Stimulated activated CD8-positive, alpha-beta memory T cell treated with anti-CD3 and anti-CD28 coated beads, Interleukin-2, amount 100 ng/mL, for 1 hour (primary cell): ENCODE measurements at places on chromosomes 6 and 20.
A peak's percentile ranks its signal among the peaks of the same experiment; 100 is the strongest.

DNA sequence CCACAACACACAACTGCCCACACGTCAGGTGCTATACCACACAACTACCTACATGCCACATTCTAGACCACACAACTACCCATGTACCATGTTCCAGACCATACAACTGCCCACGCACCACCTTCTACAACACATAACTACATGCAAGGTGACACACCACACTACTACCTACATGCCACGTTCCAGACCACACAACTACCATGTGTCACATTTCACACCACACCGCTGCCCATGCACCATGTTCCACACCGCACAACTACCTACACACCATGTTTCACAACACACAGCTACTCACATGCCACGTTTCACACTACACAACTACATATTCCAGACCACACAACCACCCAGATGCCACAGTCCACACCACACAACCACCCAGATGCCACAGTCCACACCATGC lies 19.8 kb downstream of the THBS2 start:
- no peak for DNase-seq

GRCh38 chr6:105898286-105898685 lies 187.8 kb upstream of the PRDM1 start:
- no peak for DNase-seq

DNA sequence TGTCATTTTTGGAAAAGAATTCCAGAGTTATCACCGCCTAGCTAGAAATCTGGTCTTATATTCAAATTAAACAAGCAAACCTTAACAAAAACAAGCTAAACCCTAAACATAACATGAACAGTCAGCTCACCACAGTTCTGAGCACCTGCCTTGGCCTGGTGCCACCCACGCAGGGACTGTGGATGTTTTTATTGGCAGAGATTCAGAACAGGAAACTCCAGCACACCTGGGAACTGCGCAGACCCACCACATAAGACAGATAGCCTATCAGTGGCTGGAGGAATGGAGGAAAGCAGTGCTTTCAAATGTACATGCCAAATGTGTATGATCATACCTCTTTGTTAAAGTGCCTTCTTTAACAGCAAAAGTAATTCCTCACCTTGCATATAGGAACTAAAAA lies 8.9 kb downstream of the SLC16A10 start:
- DNase-seq = no peak

DNA sequence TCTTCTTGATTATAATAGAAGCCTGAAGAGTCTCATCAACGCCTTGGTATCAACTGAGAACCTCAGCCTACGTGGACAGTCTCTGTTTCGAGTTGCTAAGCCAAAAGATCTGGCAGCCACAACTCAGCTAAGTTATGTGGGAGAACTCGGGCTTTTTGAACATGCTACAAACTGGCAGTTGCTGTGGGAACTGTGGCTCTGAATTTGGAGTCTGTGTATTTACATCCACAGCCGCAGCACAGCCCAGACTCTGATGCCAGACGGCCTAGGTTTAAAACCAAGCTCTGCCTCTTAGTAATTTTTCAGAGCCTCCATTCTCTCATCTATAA lies 35.8 kb downstream of the RIPOR2 start:
- DNase-seq = no peak

GRCh38 chr20:56442389-56443365 lies 25.8 kb upstream of the RTF2 start:
- DNase-seq = no peak

GRCh38 chr6:159892053-159892452 lies 1.3 kb downstream of the MAS1 start:
- no peak for DNase-seq

GRCh38 chr6:431986-432385 lies 40.4 kb downstream of the IRF4 start:
- no peak for DNase-seq

GRCh38 chr6:20173833-20174792 lies 38.2 kb downstream of the MBOAT1 start:
- DNase-seq = no peak

GRCh38 chr6:170522565-170523183 lies 30.4 kb downstream of the PSMB1 start:
- DNase-seq = no peak

- DNase-seq = no peak
These were observed 32.1 kb downstream of the TGM2 start for GRCh38 chr20:38132910-38133501.

GRCh38 chr6:111550195-111550594 lies 55.5 kb downstream of the TRAF3IP2 start:
- no peak for DNase-seq

DNA sequence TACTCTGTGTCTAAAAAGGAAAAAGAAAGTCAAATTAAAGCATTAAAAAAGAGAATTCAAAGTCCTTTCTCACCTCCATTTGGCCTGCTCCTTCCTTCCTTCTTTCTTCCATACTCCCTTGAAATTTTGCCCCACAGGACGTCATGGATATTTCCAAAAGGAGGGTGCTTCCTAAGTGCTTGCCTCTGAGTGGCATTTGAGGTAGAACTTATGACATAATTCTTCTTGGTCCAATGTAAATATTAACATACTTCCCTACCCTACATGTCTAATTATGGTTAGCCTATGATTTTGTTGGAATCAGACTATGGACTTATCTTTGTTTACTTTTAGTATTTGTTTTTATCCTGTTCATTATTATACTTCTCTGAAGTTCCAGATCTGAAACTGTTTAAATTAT lies 132.3 kb downstream of the PFDN4 start:
- no peak for DNase-seq

DNA sequence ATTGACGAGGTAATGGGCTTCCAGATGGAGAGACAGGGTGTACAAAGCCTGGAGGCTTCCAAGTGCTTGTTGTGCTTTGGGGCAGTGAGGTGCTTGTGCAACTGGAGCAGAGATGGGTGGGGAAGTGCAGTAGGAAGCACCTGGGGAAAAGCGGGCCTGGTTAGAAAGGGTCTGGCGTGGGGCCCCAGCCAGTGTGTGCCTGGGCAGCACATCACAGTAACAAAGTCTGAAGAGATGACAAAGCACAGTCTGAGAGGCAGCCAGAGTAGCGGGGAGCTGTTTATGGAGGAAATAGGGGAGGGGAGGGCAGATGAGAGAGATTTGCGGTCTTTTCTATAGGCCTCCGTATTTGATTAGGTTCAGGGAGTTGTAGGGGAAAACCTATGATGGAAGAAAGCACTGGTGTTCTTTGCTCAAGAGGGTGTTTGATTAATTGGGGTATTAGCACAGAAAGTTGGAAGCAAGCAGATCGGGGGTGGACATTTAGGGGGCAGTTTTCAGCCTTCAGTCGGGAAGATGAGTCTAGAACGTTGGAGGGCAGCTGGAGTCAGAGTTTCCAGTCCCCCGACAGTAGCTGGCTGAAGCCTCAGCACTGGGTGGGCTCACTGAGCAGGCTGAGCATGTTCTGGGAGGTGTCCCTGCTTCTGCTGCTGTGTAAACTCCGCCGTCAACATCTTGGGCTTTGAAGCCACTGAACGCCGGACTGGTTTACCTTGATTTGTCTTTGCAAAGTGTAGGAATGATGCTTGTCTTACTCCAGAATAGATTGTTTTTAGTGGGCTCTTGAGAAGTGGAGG lies 15.5 kb upstream of the MROH8 start:
- DNase-seq = no peak

GRCh38 chr20:19210391-19211155 lies 1.9 kb upstream of the SLC24A3 start:
- no peak for DNase-seq

DNA sequence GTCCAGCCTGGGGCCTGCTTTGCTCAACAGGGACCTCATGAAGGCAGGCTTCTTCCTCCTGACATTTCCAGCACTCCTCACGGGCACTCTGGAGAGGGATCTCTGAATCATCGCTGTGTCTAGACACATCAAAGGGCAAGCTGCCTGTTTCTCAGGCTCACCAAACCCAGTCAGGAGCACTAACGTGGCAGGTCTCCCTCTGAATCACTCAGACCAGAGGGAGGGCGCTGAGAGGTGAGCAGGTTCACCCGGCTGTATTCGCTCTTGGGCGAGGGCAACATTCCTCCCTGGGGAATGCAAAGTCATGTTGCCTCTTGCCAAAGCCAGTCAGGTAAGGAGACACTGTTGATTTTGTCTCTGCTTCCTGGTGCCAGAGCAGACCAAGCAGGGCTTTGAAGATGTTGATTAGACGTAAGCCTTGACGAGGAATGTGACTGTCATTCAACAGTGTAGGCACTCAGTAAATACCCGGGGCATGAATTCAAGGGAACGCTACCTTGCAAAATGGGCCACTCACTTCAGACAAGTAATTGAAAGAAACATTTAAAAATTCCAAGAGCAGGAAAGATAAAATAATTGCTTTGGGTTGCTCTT lies 50.1 kb downstream of the CYP24A1 start:
- no peak for DNase-seq

- no peak for DNase-seq
These were observed 59.5 kb downstream of the PLEKHG1 start for GRCh38 chr6:150659046-150659763.

DNA sequence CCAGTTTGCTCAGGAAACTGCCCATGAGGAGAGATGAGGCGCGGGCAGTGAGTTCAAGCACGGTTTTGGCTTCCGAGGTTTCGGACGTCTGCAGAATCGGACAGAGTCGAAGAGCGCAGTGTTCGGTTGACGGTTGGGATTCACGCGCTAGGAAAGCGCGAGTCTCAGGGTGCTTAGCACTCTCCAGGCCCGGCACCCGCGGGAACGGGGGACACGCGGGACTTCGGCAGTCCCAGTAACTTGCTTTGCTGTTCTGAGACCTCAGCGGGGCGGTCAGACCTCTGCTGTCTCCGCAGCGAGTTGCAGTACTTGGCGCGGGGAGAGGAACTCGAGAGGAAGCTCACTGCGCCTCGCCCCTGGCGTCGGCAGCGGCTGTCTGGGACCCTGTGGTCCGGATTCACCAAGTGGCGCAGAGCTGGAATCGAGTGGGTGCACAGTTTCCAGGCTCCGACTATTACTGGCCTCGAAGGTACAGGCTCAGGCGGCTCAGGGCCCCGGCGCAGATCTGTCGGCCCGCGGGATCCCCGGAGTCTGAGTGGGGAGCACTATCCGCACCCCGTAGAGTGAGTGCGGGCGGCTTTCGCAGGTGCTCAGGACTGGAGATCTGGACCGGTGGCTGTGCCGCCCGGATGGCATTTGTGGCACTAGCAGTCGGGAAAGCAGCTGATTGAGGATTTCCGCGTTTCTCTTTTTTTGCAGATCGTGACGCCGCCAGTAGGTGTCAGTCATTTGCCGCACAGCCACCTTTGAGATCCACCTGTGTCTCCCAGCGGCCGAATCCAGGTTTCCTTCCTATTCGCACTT lies at the start of gene POM121L2:
Gene POM121L2 (minus strand): TSS at position 128 of the 804 bp plus-strand sequence. CDS start 103 bp downstream, at position 25.
- DNase-seq = peak; percentile 32

DNA sequence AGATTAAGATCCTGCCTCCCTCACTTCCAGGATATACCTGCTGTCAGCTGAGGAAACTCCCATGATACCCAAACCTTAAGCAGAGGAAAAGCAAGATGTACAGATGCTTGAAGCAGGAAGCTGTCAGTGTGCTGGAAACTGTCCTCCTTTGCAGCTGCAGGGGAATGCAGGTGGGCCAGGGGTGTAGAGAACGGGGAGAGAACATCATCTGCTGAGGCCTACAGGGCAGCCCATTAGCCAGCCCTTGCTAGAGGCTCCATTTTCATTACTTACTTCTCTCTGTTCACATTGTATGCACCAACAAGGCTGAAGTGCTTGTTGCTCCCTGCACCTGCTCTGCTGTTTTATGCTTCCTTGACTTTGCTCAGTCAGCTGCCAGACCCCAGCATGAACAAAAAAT lies 119.1 kb downstream of the PRND start:
- DNase-seq = no peak

DNA sequence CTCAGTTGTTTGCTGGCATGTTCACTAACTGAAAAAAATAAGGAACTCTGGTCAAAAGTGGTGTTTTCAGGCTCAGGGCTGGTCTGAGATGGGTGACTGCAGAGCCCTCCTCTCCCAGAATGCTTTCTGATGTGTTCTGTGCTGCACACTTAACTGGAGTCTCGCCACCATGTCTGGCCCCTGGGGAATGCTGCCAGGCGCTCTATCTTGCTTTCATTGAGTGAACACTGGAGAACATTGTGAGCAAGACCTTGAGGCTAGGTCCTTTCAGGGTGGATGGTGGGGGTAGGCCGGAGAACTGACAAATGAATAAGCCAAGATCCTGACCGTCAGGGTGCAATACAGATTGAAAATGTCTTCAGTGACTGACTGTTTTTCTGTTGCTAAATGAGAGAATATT lies 19.5 kb downstream of the PANK2 start:
- no peak for DNase-seq

GRCh38 chr6:21596145-21596948 lies 2.8 kb downstream of the SOX4 start:
- no peak for DNase-seq

GRCh38 chr6:20438462-20439070 lies 36.9 kb downstream of the E2F3 start:
- no peak for DNase-seq

DNA sequence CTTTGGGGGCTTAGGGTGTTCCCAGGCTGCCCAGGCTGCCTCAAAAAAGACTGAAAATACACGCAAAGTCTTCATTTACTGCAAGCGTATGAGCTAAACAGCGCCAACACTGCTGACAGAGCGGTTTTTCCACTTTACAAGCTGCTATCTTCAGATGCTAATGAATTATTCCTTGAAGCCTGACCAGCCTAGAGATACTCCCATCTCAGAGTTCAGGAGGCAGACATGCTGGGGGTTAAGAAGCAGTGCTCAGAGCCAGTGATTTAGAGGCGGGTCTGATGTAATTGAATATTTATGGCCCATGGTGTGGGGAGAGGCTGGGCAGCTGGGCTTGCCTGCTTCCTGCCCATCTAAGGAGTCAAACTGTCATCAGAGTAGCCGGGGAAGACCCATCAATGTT lies 241.4 kb downstream of the SLC24A3 start:
- no peak for DNase-seq

DNA sequence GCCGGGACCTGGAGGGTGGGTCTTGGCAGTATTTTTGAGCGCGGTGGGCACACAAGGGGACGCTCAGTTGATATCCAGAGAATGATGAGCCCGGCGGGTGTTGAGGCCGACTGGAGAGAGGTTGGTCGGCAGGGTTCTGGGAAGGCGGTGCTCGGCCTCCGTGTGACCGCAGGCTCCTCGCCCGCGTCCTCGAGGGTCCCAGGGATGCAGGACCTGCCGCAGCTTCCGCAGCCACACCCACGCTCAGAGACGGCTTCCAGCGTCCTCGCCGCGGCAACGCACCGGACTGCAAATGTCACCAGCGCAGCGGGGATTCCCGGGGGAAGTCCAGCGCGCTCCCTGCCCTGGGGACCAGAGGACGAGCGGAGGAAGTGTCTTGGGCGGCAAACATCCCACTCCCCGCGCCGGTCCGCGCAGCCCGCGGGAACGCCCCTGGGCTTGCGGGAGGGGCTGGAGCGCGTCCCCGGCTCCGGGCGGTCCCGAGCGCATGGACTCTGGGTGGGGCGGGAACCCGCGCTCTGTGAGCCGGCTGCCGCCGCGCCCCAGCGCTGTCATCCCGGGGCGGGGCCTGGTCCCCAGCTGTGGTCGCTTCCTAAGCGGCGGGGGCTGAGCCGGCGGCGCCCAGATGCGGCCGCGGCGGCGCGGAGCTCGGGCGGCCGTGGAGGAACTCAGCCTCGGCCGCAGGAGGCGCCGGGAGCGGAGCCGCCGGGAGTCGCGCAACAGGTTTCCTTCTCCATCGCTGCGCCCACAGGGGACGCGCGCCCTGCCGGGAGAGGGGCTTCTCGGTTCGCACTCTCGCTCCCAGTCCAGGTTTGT lies at the start of gene STX11:
Gene STX11 (plus strand): TSS at position 624 of the 816 bp plus-strand sequence. CDS start 36,111 bp downstream, outside the sequence.
- peak; percentile 41 for DNase-seq
